ENCODE measurements at places on chromosomes 3 and 15.

- peak; percentile 23 for DNase-seq
Measured at GRCh38 chr15:40238532-40239403, at the start of gene PAK6. PAK6 (plus strand) TSS chr15:40239063; CDS start chr15:40264786, 25,723 bp downstream.

GRCh38 chr3:49723296-49723627, 489 bp downstream of the GMPPB start:
- peak; percentile 81 for DNase-seq

- no peak for DNase-seq
Measured at GRCh38 chr3:141419946-141420345, 51.6 kb downstream of the ZBTB38 start.

- DNase-seq = no peak
Measured at GRCh38 chr3:16227566-16227965, 37.2 kb downstream of the DPH3 start.

DNA sequence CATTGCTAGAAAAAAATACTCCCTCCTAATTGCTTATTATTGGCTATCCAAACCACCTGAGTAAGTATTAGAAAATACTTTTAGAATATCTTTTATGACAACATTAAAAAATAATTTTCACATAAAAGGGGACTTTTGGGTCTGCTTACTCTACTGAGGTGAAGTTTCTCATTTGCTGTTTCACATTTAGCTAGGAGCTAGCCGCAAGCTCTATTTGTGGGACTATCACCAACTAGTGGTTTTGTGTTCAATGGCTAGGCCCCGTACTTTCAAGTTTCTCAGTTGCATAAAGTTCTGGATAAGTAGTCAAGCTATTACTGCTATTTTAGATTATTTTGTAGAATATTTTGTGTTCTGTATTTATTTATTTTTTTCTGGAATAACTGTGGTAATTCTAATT, 244.2 kb upstream of the SLITRK3 start:
- no peak for DNase-seq

GRCh38 chr3:68483601-68484000, 448.7 kb downstream of the TAFA4 start:
- DNase-seq = no peak

GRCh38 chr3:197001972-197002700, 27.5 kb downstream of the MELTF start:
- DNase-seq = no peak

GRCh38 chr15:61474796-61475195, 245.7 kb upstream of the RORA start:
- DNase-seq = no peak

GRCh38 chr3:52444860-52445793, at the start of gene SEMA3G:
SEMA3G (minus strand) TSS chr3:52445103; CDS start chr3:52445027, 76 bp downstream.
- no peak for DNase-seq

GRCh38 chr3:124213641-124214040, 221.7 kb upstream of the ROPN1 start:
- DNase-seq = no peak

DNA sequence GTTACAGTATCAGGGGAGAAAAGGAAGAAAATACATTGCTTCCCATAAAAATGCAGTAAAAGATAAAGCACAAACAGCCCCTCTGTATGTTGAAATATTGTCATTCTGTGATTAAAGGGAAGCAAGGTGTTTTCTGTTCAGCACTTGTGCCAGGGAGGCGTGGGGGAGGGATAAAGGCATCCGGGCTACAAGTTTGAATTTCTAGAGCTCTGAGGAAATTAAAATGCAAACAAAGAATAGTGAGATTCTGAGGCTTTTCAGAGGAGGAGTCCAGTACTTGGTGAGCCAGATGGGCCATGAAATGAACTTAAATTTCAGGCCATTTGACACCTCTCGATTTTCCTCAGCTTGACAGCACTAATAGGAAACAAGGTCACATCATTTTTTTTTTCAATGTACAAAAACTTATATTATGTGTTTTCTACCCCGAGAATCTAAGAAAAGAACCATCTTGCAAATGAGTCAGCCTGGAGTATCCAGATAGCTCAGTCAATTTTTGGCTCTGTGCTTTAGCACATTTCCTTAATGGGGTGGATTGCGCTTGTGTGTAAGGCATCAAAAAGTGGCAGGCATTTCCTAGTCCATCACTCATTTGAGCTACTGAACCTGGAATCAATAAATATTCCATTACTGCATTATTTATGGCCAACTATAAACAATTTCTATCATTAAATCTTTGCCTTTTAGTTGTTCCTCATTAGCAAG, 640.8 kb upstream of the TBL1XR1 start:
- no peak for DNase-seq

DNA sequence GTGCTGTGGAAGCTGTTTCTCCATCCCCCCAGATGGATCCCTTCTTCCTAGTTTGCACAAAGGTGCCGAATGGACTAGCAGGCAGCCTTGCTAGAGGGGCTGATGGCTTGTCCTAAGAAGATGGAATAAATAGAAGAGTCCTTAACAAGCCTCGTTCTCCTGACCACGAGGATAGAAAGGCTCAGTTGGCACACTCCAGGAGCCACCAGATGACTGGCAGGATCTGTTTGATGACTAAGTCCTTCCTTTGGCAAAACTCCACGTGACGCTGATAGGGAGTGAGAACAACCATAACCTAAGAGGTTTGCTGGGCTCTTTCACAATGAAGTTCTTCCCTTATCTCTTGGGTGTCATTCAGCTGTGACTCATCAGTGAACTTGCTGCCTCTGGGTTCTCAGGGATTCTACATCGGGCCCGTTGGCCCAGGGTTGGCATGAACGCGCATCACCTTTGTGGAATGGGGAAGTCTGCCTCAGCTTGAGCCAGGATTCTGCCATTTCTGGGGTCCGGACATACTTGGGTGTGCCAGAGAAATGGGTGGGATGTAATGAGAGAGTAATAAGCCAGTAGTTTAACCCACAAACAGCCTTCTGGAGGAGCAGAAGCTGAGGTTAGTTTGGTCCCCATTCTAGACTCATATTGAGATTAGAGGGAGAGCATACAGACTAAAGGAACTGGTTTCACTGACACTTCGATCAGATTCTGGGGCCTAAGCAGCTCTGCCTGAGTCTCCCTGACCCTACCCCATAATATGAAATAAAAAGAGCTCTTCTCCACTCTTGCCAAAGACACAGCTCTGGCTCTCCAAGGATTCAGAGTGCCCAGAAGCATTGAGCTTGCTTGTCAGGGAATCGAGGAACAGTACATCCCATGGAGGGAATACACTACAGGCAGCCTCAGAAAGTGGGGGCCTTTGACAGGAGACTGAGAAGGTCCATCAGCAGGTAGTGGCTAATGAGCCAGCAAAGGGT, 2.0 kb upstream of the MELTF start:
- peak; percentile 80 for DNase-seq

All from gastrocnemius medialis (tissue), 4 donors.